ENCODE measurements at places on chromosomes 3 and 15.

DNA sequence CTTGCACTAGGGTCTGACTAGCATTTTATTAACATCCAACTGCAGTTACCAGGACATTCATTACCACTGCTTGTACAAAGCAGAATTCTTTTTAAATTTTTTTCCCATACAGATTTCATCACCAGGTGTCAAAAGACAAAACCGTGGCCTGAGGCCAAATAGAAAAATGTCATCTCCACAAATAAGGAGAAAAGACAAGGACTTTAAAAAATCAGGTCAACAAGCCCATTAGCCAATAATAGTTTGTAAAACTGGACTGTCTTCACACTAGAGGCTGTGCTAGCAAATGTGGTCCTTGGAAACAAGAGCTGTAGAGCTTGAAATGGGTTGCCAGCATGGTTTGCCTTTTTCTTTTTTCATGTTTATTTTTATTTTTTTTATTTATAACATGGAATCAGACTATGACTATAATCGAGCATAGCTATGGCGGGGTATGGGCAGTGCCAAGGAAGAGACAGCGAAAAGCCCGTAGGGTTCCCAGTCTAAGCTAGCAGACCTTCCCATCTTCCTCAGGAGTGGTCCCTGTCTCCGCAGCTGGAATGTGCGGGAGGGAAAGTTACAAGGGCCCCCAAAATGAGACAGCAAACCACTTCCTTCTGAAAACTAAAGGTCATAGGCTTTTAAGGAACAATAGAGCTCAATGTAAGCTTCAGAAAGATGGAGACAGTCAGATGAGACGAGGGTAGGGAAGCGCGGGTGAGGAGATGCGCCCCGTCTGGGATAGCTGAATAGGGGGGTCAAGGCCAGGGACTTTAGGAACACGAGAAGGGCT, 1.5 kb downstream of the PTPN9 start:
- DNase-seq: no peak

- no peak for DNase-seq
These were observed 60.1 kb upstream of the CCR4 start for GRCh38 chr3:32891365-32891764.

DNA sequence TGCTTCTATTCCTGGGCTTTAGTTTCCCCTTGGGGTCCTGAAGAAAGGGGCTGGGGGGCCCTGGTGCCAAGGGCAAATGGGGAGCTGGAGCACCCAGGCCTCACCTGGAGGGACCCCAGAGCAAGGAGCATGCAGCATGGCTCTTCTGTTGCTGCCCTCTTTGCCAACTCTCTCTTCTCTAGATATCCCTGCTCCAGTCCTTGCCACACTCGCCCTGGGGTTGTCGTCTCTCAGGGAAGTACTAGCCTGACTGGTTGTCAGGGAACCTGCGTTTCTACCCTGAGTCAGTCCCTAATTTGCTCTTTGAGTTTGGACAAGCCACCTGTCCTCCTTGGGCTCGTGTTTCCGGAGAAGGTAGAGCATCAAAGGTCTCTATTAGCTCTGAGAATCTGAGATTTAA, 63.7 kb upstream of the UBE2Q2 start:
- no peak for DNase-seq

DNA sequence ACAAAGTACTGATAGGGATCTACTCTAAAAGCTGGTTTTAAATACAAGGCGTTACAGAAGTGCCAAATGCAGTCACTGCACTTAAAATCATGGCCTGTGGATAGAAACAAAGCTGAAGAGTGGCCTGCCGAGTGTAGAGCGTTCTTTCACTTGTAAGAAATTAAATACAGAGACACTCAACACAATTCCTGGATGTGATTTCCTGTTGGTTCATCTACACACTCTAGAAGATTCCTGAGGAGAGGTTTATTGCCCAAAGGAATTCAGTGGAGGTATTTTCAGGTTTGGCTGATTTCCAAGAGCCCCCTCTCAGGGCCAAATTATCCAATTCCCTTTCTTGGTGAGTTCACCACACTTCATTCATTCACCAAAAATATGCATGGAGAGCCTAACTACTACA, 200.3 kb upstream of the IL12A start:
- DNase-seq: no peak

DNA sequence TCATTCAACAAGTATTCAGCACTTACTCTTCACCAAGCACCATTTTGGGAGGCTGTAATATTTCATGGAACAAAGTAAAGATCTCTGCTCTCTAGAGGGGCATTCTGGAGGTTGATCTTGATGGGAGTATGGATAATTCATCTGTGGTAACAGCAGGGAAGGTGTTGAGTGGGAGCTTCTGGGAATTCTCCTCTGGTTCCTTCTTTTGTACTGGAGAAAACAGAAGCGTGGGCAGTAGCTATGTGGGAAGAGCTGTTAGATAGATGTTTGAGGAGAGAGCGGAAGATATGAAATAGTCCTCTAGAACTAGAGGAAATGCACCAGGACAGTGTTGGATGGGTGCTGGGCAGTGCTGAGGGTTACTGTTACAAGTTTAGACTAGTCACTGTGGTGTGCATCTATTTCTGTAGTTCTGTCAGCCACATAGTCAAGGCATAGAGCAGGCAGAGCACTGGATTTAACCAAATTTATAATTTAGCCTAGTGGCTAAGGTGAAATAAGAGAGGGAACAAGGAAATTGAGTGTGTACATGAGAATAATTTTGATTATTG, 9.6 kb downstream of the NMD3 start:
- DNase-seq: no peak

DNA sequence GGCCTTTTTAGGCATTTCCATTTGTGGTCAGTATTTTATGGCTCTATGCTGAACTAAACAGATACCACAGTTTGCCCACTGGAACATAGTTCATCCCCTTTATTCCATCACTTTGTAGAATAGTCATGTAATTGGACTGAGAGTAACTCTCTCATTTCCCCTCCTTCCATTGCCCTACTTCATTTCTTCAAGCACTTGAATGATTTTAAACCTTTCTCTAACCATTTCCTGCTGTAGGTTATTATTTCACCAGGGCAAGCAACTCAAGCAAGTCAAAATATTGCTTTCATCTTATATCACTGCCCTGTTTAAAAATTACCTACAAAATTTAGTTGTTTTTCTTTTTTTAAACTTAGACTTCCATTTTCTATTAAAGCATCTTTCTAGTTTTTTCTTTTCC, 177.0 kb downstream of the RAP2B start:
- no peak for DNase-seq

DNA sequence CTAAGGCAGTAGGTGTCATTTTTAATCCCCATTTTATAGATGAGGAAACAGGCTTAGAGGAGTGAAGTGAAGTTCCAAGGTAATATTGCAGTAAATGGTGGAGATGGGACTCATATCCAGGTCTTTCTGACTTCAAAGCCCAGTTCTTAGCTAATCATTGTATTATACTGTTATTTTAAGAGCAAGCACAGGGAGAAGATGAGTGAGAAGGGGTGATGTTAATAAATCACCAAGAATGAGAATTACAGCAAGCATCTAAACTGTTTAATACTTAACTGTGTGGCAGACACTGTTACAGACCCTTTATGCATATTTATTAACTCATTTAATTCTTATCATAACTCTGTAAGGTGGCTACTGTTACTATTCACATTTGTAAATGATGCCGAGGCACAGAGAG, 61.2 kb downstream of the VPS8 start:
- DNase-seq: no peak

DNA sequence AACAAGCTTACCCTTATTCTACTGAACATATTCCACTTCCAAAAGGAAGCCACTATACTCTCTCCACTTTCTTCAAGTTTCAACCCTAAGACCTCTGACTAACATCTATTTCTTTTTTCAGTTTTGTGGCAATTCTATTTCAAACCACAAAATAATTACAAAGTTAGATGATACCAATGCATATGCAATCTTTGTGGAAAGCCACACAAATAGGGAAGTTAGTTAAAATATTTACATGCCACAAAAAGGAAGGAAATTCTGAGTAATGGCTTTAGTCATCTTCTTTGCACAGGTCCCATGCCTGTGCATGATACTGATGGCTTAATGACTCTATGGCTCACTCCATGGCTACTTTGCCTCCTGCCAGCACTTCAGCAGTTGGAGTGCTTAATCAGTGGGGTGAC, 57.0 kb upstream of the MCTP2 start:
- peak; percentile 16 for DNase-seq

GRCh38 chr3:124873226-124873625, 13.9 kb downstream of the ITGB5 start:
- no peak for DNase-seq

DNA sequence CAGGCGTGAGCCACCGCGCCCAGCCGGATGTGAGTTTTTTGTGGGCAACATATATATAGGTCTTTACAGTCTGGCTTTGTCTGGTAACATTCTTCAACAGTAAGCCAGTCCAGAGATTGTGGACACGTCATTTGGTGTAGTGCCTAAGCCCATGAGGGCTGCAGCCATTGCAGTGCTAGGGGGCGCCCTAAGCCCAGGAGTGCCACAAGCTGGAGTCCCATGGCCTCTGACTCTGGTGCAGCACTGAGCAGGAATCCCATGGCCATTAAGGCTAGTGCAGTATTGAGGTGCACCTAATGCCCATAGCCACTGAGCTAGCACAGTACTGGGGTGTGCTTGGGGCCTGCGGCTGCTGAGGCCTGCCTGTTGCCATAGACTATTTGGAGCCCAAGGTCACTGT, 136.4 kb upstream of the NDN start:
- DNase-seq: no peak

GRCh38 chr15:76135516-76135915, 75.7 kb downstream of the TMEM266 start:
- no peak for DNase-seq

GRCh38 chr3:186825294-186825821, 17.2 kb upstream of the ADIPOQ start:
- no peak for DNase-seq

DNA sequence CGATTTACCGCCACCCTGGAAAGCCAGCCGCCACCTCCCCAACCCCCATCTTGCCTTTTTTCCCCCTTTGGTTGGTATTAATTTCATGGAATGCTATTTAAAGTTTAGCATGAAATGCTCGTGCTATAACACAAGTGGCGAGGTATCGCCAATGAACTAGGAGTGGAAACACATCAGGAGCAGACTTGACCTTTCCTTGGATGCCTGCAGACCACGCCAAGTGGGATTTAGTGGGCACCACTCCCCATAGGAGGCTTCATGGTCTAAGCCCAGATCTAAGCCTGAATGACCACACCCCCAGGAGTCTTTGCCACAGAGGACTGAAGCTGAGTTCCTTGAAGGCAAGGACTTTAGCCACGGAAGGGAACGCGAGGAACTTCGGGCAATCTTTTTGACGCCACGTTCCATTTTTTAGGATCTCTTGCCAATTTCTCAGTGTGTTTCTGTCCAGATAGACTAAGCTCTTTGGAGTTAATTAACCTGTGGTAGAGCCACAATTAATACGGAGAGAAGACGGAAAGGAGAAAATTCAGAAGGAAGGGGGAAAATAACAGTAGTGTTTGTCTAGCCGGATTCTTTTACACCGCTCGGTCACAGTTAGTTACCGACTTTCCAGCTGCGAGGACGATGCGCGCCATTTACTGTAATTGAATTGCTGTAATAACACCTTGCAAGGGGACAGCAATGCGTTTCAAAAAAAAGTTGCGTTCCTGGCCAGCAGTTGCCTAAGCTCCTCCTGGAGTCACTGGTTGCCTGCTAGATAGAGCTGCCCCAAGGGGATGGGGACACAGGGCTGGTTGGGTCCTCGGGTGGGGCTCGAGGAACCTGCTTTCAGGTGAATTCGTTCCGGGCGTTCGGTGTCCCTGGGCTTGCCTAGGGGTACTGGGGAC, 37.1 kb downstream of the NR2F2 start:
- no peak for DNase-seq

GRCh38 chr3:101049532-101049931, 56.3 kb upstream of the ABI3BP start:
- DNase-seq: no peak

- DNase-seq: no peak
These were observed 113.8 kb downstream of the ADAMTSL3 start for GRCh38 chr15:83767741-83768140.

- DNase-seq: no peak
These were observed 103.9 kb downstream of the HCN4 start for GRCh38 chr15:73264881-73265280.

DNA sequence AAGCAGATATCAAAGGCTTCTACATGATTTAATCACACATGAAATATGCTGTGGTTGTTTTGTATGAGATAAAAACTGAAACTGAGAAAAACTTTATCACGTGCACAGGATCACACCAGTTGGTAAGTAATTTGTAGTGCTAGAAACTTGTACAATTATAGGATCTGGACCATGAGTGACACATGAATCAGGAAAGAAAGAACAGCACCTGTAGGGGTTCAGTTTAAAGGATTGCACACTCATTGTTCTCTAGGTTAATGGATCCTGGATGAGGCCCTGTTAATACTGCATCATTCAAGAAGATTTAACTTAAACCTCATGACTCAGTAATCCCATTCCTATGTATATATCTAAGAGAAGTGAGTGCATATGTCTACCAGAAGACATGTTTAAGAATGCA, 87.9 kb downstream of the STT3B start:
- DNase-seq: no peak

- no peak for DNase-seq
These were observed 38.7 kb upstream of the ASB14 start for GRCh38 chr3:57331078-57331610.

DNA sequence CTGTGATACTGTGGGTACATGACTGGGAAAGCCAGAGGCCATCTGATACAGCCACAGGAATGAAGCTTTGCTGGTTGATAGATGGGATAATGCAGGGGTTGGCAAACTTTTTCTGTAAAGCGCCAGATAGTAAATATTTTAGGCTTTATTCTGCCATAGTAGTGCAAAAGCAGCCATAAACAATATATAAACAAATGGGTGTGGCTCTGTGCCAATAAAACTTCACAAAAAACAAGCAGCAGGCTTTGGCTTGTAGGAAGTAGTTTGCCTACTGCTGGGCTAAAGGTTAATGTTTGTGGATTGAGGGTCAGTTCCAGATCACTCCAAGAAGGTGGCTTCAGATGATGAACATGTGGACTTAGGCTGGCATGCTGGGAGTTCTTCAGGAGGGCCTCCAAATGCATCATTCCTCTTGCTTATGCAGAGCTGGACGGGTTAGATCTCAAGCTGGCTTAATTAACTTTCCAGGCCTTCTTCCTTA, 305.7 kb downstream of the RPLP1 start:
- no peak for DNase-seq

DNA sequence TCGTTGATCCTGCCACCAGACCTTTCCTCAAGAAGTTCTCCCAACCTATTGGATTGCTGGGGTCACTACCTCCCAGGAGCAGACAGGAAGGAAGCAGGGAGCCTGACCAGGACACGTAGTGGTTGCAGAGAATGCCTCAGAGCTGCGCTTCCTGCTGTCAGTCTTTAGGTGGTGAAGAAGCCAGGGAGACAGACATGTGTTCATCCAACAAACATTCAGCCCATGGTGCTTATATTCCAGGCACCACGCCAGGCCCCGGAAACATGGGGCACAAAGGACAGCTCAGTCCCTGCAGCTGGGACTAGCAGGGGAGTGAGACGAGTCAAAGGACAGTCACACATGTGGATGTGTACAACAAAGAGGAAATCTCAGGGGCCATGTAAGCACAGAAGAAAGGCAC, 26.0 kb upstream of the CORO2B start:
- DNase-seq: no peak

GRCh38 chr3:44993471-44994205, 17.6 kb downstream of the EXOSC7 start:
- DNase-seq: peak; percentile 85

- no peak for DNase-seq
These were observed 61.4 kb upstream of the GOLGA8B start for GRCh38 chr15:34644851-34645250.

- no peak for DNase-seq
These were observed 131.6 kb upstream of the CMC1 start for GRCh38 chr3:28109829-28110228.

GRCh38 chr15:74006774-74007639, 12.5 kb downstream of the PML start:
- no peak for DNase-seq
